ENCODE measurements at places on chromosomes 7 and 10. TPM values are rescaled to one million over a fixed set of nuclear protein-coding genes. Genes with fewer than 3 reads are reported as not detected.

TSPAN13 gene
- total RNA-seq, result 7.5 TPM

CYP17A1 gene
- total RNA-seq, result not detected

AASS gene
- total RNA-seq, result 11.7 TPM

UCMA gene
- total RNA-seq, result not detected

HOXA4 gene
- total RNA-seq, result not detected

TLL2 gene
- total RNA-seq, result 0.98 TPM

EDRF1 gene
- 9.4 TPM for total RNA-seq

PRKCQ gene
- total RNA-seq, result not detected

PNLIP gene
- not detected for total RNA-seq

ZNF467 gene
- total RNA-seq, result 8.5 TPM

SEMA3E gene
- total RNA-seq, result 0.15 TPM

CHCHD2 gene
- total RNA-seq, result 302 TPM

SEC24C gene
- 39.8 TPM for total RNA-seq

FXYD4 gene
- not detected for total RNA-seq

TFPI2 gene
- 87.4 TPM for total RNA-seq

APBB1IP gene
- total RNA-seq, result 8.4 TPM

SLC26A3 gene
- total RNA-seq, result not detected

SPDYE6 gene
- total RNA-seq, result not detected

HOXA3 gene
- 0.10 TPM for total RNA-seq

MOGAT3 gene
- not detected for total RNA-seq

CPVL gene
- total RNA-seq, result 6.1 TPM

DLX5 gene
- total RNA-seq, result not detected

HOXA2 gene
- not detected for total RNA-seq

STEAP4 gene
- 40.5 TPM for total RNA-seq

ELN gene
- 20.8 TPM for total RNA-seq

MYH16 gene
- not detected for total RNA-seq

NPC1L1 gene
- not detected for total RNA-seq

KCNIP2 gene
- total RNA-seq, result 0.94 TPM

MORN4 gene
- total RNA-seq, result 15.4 TPM

DAGLB gene
- 9.0 TPM for total RNA-seq

ENTPD1 gene
- total RNA-seq, result 0.49 TPM

TMEM130 gene
- total RNA-seq, result 8.4 TPM

LOXL4 gene
- 3.9 TPM for total RNA-seq

AP5Z1 gene
- 19.7 TPM for total RNA-seq

INA gene
- total RNA-seq, result 0.12 TPM

RPEL1 gene
- total RNA-seq, result not detected

AOC1 gene
- total RNA-seq, result not detected

HEPACAM2 gene
- total RNA-seq, result not detected

LRIT1 gene
- not detected for total RNA-seq

ANAPC16 gene
- 36.9 TPM for total RNA-seq

CUL1 gene
- 34.5 TPM for total RNA-seq

NRG3 gene
- 0.05 TPM for total RNA-seq

EPDR1 gene
- total RNA-seq, result 14.9 TPM

GIMAP4 gene
- 0.54 TPM for total RNA-seq

ARHGAP22 gene
- total RNA-seq, result 10.5 TPM

SKIDA1 gene
- 2.0 TPM for total RNA-seq

ANXA8L1 gene
- total RNA-seq, result not detected

FAM171A1 gene
- total RNA-seq, result 23.4 TPM
